Neural crest cell (in vitro differentiated cells): ENCODE measurements at places on chromosomes 16 and 17.

- H3K36me3 ChIP-seq = no peaks in the 10 kb centered on the region
- peak overlapping the region; percentile 79 for H3K27ac ChIP-seq
- H3K4me3 ChIP-seq = no peak overlapping the region
Observed at GRCh38 chr16:17309510-17309909, 161.2 kb downstream of the XYLT1 start.

DNA sequence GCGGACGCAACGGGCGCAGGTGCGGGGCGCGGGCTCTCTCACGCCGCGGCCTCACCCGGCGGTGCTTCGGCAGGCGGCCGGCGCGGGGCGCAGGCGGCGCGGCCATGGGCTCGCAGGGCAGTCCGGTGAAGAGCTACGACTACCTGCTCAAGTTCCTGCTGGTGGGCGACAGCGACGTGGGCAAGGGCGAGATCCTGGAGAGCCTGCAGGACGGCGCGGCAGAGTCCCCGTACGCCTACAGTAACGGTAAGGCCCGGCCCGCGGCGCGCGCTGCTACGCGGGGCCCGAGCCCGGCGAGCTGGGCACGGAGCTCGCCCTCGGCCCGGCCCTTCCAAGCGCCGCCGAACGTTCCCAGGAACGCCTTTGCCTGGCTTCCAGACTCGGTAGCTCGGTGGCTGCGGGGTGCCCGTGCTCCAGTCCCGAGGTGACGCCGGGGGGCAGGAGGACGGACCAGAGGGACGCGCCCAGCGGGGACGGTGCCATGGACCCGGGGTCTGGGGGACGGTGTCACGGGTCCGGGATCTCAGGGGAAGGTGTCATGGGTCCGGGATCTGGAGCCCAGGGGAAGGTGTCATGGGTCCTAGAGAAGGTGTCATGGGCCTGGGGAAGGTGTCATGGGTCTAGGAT lies 435 bp downstream of the RAB40C start:
- peak overlapping the region; percentile 94 for H3K4me3 ChIP-seq
- DNase-seq = no peak
- peaks cover 7% of the 10 kb centered on the region for H3K36me3 ChIP-seq
- peaks cover 33% of the 10 kb centered on the region for H3K27me3 ChIP-seq

DNA sequence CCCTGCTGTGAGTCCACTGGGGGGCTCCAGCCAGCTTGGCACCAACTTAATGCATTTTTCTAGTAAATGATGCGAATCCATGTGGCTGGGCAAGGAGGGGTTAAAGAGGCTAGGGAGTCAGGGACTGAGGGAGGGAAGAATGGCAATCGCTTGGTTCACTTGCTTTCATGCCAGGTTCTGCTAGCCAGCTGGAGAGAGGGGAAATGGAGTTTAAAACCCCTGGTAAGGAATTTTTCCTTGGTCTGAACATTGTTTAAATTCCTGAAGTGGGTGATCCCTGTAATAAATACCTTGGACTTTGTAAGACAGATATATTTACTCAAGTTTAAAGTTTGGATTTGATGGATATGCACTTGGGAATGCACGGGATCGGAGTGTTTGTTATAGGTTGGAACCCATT lies 22.8 kb downstream of the ANKFN1 start:
- no peak overlapping the region for H3K27ac ChIP-seq
- DNase-seq = no peak
- no peak overlapping the region for H3K4me3 ChIP-seq
- no peaks in the 10 kb centered on the region for H3K36me3 ChIP-seq

GRCh38 chr17:5942687-5943086 lies 127.5 kb upstream of the WSCD1 start:
- H3K4me3 ChIP-seq = no peak overlapping the region
- peaks cover 10% of the 10 kb centered on the region for H3K4me1 ChIP-seq
- H3K27me3 ChIP-seq = peaks cover 3% of the 10 kb centered on the region
- H3K36me3 ChIP-seq = no peaks in the 10 kb centered on the region
- H3K27ac ChIP-seq = no peak overlapping the region

- peak overlapping the region; percentile 62 for H3K27ac ChIP-seq
- no peaks in the 10 kb centered on the region for H3K36me3 ChIP-seq
- H3K27me3 ChIP-seq = peaks cover 2% of the 10 kb centered on the region
- H3K4me1 ChIP-seq = peaks cover 41% of the 10 kb centered on the region
- H3K4me3 ChIP-seq = peak overlapping the region; percentile 95
Observed at GRCh38 chr16:11669380-11670146, 1.3 kb downstream of the SNN start.

- H3K27me3 ChIP-seq = no peaks in the 10 kb centered on the region
- DNase-seq = peak; percentile 48
- H3K4me1 ChIP-seq = no peaks in the 10 kb centered on the region
- no peak overlapping the region for H3K4me3 ChIP-seq
- no peak overlapping the region for H3K27ac ChIP-seq
- H3K36me3 ChIP-seq = no peaks in the 10 kb centered on the region
Observed at GRCh38 chr17:35612924-35613521, 25.9 kb downstream of the AP2B1 start.

GRCh38 chr16:66471716-66472393 lies 44.8 kb downstream of the BEAN1 start:
- H3K36me3 ChIP-seq = no peaks in the 10 kb centered on the region
- no peak for DNase-seq
- no peak overlapping the region for H3K4me3 ChIP-seq
- no peak overlapping the region for H3K27ac ChIP-seq
- no peaks in the 10 kb centered on the region for H3K4me1 ChIP-seq
- H3K27me3 ChIP-seq = peaks cover 10% of the 10 kb centered on the region

- DNase-seq = peak; percentile 28
- peaks cover 3% of the 10 kb centered on the region for H3K36me3 ChIP-seq
- H3K27ac ChIP-seq = no peak overlapping the region
- H3K4me3 ChIP-seq = no peak overlapping the region
Observed at GRCh38 chr16:22318690-22319358, 21.6 kb downstream of the POLR3E start.

- no peaks in the 10 kb centered on the region for H3K27me3 ChIP-seq
- no peak for DNase-seq
- H3K4me3 ChIP-seq = no peak overlapping the region
Observed at GRCh38 chr16:24983561-24983960, 31.6 kb downstream of the ARHGAP17 start.

- no peak overlapping the region for H3K4me3 ChIP-seq
- H3K27me3 ChIP-seq = peaks cover 43% of the 10 kb centered on the region
- H3K4me1 ChIP-seq = no peaks in the 10 kb centered on the region
- no peak for DNase-seq
- H3K27ac ChIP-seq = no peak overlapping the region
Observed at GRCh38 chr17:27849474-27850185, 43.5 kb downstream of the LYRM9 start.

DNA sequence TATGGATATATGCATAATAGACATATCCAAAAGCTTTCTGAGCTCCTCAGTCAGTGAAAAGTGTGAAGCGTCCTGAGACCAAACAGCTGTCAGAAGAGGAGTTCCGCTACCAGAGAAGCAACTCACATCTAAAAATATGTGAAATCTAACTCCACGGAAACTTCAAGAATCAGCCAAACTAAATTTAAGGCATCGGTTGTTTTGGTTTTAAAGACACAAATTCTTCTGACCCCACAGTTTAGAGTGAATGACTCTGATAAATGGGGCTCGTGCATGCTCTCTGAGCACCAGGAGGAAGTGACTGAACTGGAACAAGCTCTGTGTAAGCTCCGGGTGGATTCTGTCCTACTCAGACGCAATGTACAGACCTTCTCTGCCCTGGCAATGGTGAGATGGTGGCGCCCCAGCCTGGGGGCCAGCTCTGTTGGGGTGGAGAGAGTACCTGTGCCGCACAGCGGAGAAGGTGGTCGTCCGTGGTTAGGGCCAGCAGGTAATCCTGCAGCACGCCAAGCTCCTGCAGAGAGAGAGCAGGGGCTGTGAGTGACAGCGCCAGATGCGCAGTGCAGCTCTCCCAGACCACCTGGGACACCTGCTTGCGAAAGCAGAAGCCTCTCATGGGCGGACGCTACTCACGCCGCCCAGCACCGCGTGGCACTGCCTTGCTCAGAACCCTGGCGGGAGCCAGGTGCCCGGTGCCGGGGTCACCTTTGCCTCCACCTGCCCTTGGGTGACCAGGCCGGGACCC lies 44.4 kb upstream of the ATP2A3 start:
- peaks cover 19% of the 10 kb centered on the region for H3K4me1 ChIP-seq
- H3K27me3 ChIP-seq = no peaks in the 10 kb centered on the region
- H3K27ac ChIP-seq = no peak overlapping the region
- no peak overlapping the region for H3K4me3 ChIP-seq

GRCh38 chr17:16363749-16364536 lies 10.7 kb upstream of the CENPV start:
- H3K27ac ChIP-seq = no peak overlapping the region
- peak; percentile 74 for DNase-seq
- H3K27me3 ChIP-seq = no peaks in the 10 kb centered on the region
- H3K4me3 ChIP-seq = peak overlapping the region; percentile 64

DNA sequence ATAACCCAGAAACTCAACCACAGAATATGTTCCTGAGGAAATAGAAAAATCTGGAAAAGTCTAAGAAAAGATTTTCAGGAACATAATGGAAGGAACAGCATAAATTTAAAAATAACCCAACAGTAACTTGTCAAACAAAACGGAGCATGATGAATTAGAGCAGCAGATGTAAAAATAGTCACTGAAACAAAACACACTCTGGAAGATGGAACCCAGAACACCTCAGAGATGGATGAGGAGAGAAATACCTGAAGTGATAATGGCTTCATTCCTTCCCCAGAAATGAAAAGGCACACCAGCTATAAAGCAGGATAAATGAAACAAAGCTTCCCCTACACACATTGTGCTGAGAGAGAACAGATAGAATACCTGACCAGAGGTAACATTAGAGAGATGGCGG lies 6.3 kb downstream of the TK1 start:
- H3K4me3 ChIP-seq = peak overlapping the region; percentile 3
- peaks cover 20% of the 10 kb centered on the region for H3K36me3 ChIP-seq
- no peak for DNase-seq
- H3K27me3 ChIP-seq = no peaks in the 10 kb centered on the region
- no peak overlapping the region for H3K27ac ChIP-seq

- H3K36me3 ChIP-seq = peaks cover 4% of the 10 kb centered on the region
- H3K27ac ChIP-seq = no peak overlapping the region
- no peak for DNase-seq
Observed at GRCh38 chr17:82154881-82155331, 56.9 kb upstream of the FASN start.

DNA sequence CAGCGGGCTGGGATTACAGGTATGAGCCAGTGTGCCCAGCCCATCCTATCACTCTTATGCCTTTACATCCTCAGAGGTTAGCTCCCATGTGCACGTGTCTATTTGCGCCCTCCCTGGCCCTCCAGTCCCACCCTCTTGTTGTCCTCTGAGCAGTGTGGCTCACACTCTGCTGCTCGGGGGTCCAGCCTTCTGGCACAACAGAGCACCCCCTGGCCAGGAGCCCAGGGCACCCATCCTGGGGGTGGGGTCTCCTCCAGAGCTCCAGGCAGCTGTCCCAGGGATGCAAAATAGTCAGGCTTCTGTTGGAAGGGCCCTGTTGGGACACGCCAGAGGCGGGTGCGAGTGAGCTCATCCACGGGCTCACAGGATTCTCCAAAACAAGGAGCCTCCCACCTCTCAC lies 11.7 kb upstream of the FAM83G start:
- no peak overlapping the region for H3K4me3 ChIP-seq
- no peak overlapping the region for H3K27ac ChIP-seq
- H3K27me3 ChIP-seq = peaks cover 3% of the 10 kb centered on the region
- H3K4me1 ChIP-seq = no peaks in the 10 kb centered on the region
- no peak for DNase-seq

DNA sequence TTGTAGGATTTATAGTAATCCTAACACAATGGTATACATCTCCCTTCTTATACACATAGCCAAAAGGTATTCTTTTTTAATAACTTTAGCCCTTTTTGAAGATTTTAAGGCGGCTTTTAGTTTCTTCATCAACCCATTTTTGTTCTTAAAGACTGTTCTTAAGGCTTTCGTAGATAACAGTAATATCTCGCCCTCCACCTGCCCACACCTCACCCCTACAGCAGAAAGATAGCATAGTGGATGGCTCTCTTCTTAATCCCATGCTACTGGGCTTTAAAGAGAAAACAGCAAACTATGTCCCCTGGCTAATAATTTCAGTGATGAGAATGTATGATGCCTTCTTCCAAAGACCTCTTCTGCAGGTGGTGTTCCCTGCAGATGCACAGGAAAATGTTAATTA lies 8.6 kb downstream of the IGSF6 start:
- H3K36me3 ChIP-seq = no peaks in the 10 kb centered on the region
- no peaks in the 10 kb centered on the region for H3K27me3 ChIP-seq
- no peak for DNase-seq
- no peak overlapping the region for H3K4me3 ChIP-seq
- no peak overlapping the region for H3K27ac ChIP-seq

- no peak for DNase-seq
- H3K4me1 ChIP-seq = no peaks in the 10 kb centered on the region
- H3K36me3 ChIP-seq = no peaks in the 10 kb centered on the region
- no peak overlapping the region for H3K27ac ChIP-seq
Observed at GRCh38 chr17:55842405-55843158, 91.7 kb downstream of the PCTP start.

DNA sequence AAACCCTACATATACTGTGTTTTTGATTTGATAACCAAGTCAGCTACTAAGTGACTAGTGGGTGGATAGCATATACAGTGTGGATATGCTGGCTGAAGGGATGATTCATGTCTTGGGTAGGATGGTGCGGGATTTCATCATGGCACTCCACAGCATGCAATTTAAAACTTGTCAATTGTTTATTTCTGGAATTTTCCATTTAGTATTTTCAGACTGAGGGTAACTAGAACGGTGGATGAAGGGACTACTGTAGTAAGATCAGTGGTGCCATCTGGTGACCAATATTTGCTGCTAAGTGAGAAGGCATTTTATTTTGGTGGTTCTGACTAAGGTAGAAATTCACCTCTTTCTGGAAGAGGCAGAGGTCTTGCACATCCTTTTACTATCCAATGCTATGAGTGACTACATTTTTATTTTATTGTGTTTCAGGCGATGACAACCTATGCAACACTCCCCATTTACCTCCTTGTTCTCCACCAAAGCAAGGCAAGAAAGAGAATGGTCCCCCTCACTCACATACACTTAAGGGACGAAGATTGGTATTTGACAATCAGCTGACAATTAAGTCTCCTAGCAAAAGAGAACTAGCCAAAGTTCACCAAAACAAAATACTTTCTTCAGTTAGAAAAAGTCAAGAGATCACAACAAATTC lies 3.1 kb downstream of the CDC6 start:
- peaks cover 33% of the 10 kb centered on the region for H3K4me1 ChIP-seq
- peak overlapping the region; percentile 95 for H3K4me3 ChIP-seq
- no peak for DNase-seq
- H3K36me3 ChIP-seq = peaks cover 17% of the 10 kb centered on the region
- H3K27ac ChIP-seq = no peak overlapping the region

DNA sequence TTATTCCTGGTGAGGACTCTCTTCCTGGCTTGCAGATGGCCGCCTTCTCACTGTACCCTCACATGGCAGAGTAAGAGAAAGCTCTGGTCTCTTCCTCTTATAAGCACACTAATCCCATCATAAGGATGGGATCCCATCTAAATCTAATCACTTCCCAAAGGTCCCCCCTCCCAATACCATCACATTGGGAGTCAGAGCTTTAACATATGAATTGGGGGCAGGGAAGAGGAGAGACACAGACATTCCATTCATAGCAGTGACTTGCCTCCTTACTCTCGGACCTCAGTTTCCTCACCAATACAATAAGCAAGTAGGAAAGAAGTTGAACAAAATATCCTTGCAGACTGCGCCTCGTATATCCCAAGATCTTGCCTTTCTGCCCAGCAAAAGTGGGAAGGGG lies 1.7 kb downstream of the CLEC19A start:
- DNase-seq = no peak
- H3K27ac ChIP-seq = no peak overlapping the region
- no peak overlapping the region for H3K4me3 ChIP-seq
- peaks cover 50% of the 10 kb centered on the region for H3K4me1 ChIP-seq
